ENCODE measurements at places on chromosomes 12 and 14. TPM values are rescaled to one million over a fixed set of nuclear protein-coding genes. Genes with fewer than 3 reads are reported as not detected.

Gene KRT3
- not detected for total RNA-seq

- H3K27ac ChIP-seq, result no peak overlapping the region
Measured at GRCh38 chr12:58211211-58211610, 269.8 kb downstream of the ATP23 start.

Gene PAPLN
- 18.0 TPM for total RNA-seq

Gene PRICKLE1
- 12.7 TPM for total RNA-seq

GRCh38 chr12:67757651-67758050 lies 109.1 kb downstream of the DYRK2 start:
- no peak overlapping the region for H3K27ac ChIP-seq
- no peaks in the 10 kb centered on the region for H3K36me3 ChIP-seq
- no peaks in the 10 kb centered on the region for H3K4me1 ChIP-seq
- DNase-seq, result no peak
- no peak overlapping the region for H3K4me3 ChIP-seq

DNA sequence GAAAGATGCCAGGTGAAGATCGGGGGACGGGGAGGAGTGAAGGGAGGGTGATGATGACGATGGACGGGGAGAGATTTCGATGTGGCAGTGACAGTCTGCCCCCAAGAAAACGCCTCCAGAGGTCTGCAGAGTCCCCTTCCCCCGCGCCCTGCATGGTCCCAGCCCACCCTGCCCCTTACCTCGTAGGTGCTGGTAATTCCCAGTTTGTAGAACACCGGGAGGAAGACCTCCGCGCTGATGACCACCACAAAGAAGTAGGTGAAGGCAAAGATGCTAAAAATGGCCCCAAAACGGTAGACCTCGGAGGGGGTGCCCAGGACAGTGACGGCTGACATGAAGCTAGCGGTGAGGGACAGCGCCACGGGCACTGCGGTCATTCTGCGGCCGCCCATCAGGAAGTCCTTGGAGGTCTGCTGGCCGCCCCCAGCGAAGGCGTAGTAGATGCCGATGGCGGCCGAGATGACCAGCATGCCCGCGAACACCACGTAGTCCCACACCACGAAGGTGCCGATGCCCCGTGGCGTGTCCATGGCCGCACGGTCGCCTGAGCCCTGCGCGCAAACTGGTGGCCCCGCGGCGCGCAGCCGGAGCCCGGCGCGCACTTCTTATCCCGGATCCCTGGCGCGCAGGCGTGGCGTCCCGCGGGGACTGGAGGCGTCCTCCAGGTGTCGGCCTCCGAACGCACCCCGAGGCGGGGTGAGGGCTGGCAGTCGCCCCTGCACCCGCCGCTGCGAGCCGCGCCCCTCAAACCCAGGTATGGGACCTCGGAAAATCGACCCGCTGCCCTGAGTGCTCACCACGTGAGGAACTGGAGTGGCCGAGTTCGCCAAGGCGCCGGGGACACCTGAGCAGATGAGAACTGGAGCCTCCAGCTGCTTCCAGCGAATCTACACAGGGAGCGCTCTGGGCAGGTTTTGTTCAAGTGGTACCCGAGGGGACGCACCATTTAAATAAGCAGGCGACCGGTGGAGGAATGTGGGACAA lies at the start of gene SLC5A8:
Gene SLC5A8 (minus strand): TSS at position 920 of the 984 bp plus-strand sequence. CDS start 390 bp downstream, at position 530.
- H3K36me3 ChIP-seq, result no peaks in the 10 kb centered on the region
- H3K4me3 ChIP-seq, result peak within 1 kb of the TSS; percentile 33
- peak; percentile 18 for DNase-seq
- H3K4me1 ChIP-seq, result no peaks in the 10 kb centered on the region
- peaks cover 3% of the 10 kb centered on the region for H3K27me3 ChIP-seq
- no peak within 1 kb of the TSS for H3K27ac ChIP-seq
